Vagina (tissue), 2 donors: ENCODE measurements at places on chromosomes 7 and 10. TPM values are rescaled to one million over a fixed set of nuclear protein-coding genes. Genes with fewer than 3 reads are reported as not detected.

DNA sequence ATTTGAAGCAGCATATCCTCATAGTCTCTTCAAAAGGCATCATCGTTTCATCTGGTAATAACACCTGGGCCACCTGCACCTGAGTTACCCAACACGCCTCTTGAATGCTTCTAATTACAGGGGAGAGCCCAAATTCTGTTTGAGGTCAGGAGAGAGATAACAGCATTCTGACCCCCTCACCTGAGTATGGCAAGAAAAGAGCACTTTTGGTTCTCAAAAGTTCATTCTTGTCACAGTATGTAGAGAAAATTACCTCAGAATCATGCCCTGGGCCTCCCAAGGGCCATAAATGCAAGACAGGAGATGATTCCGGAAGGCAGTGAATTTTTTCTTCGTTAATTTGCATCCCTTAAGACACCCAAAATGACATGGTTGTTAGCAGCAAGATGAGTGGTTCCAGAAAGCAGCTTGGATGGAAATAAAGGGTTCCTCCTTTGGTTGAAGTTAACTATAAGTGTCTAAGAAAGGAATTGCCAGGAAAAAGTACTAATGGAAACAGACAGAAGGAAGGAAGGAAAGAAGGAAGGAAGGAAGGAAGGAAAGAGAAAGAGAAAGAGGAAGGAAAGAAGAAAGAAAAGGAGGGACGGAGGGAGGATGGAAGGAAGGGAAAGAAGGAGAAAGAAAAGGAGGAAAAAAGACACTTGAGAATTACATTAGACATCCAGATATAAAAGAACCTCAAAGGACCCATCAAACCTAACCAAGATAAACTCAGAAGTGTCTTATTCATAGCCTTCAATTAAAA, 228.4 kb upstream of the RHOBTB1 start:
- no peak for DNase-seq

GRCh38 chr7:80231707-80232106, 97.1 kb downstream of the GNAI1 start:
- DNase-seq = no peak

Gene PRPS1L1
- total RNA-seq = not detected

Gene FAM25A
- 40.0 TPM for total RNA-seq

Gene CLIP2
- total RNA-seq = 24.3 TPM

Gene CYP26C1
- not detected for total RNA-seq
